Bronchial epithelial cell (primary cell): ENCODE measurements at places on chromosomes 16 and 17. TPM values are rescaled to one million over a fixed set of nuclear protein-coding genes. Genes with fewer than 3 reads are reported as not detected.

RAB34 gene
- 42.5 and 68.7 TPM in 2 replicates for total RNA-seq

DNA sequence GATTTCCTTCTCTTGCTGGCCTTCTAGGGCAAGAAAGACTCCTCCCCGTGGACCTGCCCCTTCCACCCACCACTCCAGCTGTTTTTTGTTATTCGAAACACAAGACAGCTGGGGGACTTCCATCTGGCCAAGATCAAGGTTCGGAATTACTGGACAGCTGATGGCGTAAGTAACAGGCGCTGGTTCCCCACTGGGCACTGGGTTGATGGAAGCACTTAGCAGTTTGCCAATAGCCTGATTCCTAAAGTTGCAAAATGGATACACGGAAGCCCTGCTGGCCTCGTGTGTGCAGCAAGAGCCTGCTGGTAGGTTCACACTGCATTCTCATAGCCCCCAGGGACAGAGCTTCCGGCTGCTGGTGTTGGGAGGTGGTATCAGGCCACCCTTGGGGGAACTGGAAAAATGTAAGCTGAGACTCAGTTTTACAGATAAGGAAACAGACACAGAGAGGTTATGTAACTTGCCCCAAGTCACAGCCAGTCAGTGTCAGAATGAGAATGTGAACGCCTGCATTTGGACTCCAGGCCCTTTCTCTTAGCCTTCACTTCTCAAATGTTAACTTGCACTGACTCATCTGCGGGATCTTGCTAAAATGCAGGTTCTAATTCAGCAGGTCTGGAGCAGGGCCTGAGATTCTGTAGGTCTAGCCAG lies 171.7 kb downstream of the KATNIP start:
- no peak for DNase-seq

DNA sequence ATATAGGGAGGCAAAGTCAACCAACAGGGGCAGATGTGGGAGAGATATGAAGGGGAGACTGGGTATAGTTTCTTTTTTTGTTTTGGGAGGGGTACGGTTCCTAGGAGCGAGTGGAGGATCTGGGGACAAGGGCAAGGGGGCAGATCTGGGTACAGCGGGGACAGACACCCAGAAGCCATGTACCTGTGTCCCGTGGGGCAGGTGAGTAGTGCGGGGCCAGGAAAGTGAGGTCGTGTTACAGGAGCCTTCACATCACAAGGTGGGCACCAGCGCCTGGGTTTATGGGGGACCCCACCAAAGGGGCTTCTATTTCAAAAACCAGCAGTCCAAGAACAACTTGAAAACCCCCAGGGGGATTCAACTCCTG lies 11.5 kb downstream of the LITAF start:
- DNase-seq: no peak

DNA sequence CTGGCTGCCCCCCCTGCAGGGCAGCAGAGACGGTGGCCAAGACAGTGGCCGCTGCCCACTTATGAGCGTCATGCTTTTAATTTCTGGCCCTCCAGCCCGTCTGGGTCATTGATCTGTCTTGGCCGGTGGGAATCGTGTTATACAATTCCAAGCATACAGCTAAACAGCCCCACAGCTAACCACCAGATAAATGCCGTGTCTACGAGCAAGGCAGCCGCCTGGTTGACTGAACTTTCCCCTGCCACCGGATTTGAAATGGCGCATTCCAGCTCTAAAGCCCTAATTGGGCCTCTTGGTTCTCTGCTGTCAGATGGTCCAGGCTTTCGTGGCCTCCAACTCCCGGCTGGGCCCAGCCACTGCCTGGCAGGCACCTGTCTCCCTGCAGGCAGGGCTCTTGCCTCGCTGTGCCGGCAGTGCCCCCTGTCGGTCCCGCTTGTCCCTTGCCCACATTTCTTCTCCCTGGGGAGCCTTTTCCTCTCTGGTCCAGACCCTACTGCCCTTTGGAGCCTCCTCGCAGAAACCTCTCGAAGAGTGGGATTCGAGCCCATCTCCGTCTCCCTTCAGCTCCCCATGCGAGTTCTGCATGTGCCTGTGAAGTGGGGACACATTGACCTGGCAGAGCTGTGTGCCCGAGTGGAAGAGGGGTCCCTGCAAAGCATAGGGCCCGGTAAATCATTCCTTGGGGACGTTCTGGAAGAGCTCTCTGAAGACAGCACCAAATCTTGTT lies 1.8 kb upstream of the RBFOX3 start:
- peak; percentile 1 for DNase-seq

HASPIN gene
- total RNA-seq: 0.53 and 0.64 TPM in 2 replicates

- peak; percentile 73 for DNase-seq
These were observed 683 bp upstream of the PSMB3 start for GRCh38 chr17:38751808-38752307.

- no peak for DNase-seq
These were observed 1.6 kb upstream of the SEZ6 start for GRCh38 chr17:29007456-29007855.

DNA sequence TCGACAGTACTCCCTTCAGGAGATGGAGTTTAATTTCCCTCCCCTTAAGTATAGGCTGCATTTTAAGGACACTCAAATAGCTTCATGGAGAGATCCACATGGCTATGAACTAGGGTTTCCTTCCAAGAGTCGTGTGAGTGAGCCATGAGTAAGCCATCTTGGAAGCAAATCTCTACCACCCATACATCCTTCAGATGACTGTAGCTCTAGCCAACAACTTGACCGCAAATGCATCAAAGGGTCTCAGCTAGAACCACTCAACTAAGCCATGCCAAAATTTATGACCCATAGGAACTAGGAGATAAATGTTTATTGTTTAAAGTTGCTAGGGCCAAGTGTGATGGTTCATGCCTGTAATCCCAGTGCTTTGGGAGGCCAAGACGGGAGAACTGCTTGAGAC lies 43.4 kb downstream of the METTL16 start:
- no peak for DNase-seq

GRCh38 chr16:48165961-48166578 lies 10.3 kb upstream of the ABCC12 start:
- peak; percentile 34 for DNase-seq

DNA sequence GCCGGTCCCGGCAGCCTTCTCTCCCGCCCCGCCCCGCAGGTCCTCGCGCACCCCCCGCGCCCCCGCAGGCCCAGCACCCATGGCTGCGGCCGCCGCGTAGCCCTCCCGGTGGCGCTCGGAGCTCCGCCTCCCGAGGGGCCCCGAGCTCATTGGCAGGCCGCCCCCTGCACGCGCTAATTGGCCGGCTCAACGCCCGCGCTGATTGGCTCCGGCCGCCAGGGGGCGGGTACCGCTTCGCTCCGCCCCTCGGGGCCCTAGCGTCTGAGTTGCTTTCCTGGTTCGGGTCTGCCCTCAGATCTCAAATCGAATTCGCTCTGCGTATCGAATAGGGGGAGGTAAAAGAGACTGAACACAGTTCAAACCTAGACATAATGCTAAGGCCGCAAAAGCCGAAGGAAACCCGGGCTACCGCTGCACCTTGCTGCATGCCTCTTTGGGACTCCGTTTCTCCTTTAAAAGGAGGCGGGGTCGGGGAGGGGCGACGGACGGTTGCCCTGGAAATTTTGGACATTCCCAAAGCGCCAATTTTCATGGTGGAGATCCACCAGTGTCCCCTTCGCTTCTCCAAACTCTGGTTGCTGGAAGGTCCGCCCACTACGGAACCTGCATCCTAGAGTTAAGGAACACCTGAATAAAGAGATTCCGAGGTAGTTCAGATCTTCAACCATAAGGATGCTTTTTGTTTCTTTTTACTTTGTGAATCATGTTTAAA lies at the start of gene DEXI:
Gene DEXI (minus strand): TSS at position 117 of the 712 bp plus-strand sequence. CDS start 463 bp downstream, outside the sequence.
- DNase-seq: peak; percentile 73

GRCh38 chr16:74297145-74297665 lies 591 bp downstream of the PSMD7 start:
- no peak for DNase-seq

DNA sequence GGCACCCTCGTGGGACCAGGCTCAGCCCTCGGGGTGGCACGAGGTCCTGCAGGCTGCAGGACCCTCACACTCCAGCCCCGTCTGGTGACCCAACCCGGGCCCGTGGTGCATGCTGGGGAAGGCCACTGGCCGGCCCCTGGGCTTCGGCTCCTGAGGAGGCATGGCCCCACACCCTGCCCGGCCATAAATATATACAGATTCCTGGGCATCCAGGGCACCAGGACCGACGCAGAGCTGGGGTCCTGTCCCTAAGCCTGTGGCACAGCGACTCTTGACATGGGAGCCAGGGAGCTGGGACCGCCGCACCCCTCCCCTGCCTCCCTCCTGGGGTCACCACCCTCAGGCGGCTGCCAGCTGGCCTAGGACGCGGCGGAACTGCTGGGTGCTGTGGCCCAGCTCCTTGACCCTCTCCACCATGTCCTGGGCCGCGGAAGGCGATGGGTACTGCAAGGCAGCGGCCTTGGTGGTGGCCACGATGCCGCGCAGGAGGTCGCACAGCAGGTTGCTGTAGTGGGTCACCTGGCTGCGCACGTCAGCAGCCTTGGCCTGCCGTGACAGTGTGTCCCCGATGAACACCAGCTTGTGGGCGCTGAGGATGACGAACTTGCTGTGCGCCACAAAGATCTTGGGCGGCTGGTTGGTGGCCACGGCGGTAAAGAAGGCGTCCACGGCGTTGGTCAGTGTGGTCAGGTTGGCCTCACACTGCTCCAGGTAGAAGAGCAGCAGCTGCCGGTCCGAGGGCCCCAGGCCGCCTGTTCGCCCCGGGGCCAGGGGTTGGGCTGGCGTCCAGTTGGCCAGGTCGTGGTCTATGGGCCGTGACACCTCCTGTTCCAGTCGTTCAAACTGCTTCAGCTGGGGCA lies 10.6 kb downstream of the CTRB1 start:
- no peak for DNase-seq

DNA sequence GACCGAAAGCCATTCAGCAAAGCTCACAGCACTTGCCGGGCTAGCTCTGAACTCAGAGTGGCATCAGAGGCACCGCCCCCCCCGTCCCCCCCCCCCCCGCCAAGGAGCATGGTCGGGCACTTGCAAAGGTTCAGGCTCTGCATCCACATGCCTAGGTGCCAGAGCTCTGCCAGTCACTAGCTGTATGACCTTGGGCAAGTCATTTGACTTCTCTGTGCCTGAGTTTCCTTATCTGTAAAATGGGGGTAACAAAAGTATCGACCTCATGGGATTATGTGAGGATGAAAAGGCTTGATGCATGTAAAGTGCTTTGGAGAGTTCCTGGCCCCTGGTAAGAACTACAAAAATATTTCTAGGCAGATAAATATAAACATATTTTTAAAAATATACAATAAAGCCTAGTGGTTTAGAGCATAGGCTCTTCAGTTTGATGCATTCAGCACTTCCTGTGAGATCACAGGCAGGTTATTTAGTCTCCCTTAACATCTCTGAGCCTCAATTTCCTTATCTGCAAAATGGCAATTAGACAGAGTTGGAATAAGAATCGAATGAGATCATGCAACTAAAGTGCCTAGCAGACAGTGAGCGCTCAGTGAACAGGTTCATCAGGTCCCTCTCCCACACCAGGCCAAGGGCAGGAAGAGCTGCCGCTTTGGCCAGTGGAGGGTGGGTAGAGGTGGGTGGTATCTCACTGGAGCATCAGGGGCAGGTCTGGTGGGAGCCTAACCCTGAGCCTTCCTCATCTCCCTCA lies 117.2 kb downstream of the CYLD start:
- DNase-seq: no peak

GRCh38 chr17:64653325-64653984 lies 8.7 kb downstream of the SMURF2 start:
- DNase-seq: peak; percentile 62

DNA sequence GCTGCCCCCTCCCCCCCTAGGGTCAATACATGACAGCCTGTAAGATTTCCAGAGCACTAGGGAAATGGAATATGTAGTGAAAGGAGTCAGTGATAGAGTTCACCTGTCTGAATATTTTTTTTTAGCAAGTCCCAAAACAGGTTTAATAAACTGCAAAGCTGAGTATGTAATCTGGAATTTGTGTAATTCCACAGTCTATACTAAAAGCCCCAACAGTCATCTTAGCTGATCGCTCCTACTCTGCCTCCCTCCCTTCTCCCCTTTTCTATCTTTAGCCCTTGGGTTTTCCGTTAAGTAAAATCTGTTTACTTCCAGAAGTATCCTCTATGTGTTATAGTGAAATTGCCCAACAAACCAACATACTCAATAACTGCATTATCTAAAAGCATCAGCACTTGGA lies 3.5 kb downstream of the CDH13 start:
- peak; percentile 53 for DNase-seq

GRCh38 chr17:28661635-28662526 lies at the start of the genes SDF2 and SUPT6H:
Gene SDF2 (minus strand): TSS chr17:28661906. CDS start chr17:28661876, 30 bp downstream.
Gene SUPT6H (plus strand): TSS chr17:28662205. CDS start chr17:28673402, 11,197 bp downstream.
- peak; percentile 67 for DNase-seq

DNA sequence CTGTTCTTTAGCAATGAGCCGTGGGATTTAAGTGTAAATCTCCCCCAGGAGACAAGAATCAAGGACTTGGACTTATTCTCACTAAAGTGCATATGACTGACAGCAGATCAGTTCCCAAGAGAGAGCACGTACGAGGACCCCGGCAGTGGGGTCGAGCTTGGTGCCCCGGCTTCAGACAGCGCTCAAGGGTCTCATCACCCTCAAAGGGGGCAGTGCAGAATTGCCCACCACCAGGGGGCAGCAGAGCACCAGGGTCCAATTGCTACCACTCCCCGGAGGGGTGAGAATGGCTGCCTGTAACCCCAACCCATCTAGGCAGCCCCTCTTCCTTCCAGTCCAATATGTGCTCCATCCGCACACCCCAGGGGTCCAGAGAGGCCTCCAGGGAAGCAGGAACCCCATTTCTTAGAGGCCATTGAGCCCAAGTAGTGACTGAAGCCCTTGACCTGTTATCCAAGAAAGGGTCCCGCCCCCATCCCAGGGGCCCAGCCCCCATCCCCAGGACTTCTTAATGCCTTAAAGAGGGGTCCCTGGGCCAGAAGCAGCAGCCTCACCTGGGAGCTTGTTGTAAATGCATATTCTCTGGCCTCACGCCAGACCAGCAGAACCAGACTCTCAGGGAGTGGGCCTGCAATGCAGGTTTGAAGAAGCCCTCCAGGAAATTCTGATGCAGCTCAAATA lies 86.1 kb downstream of the ZDHHC7 start:
- peak; percentile 12 for DNase-seq

OTOP2 gene
- under 0.01 TPM in 1 of 2 replicates, not detected in the other for total RNA-seq

PLA2G10 gene
- total RNA-seq: not detected in 2 replicates

DNA sequence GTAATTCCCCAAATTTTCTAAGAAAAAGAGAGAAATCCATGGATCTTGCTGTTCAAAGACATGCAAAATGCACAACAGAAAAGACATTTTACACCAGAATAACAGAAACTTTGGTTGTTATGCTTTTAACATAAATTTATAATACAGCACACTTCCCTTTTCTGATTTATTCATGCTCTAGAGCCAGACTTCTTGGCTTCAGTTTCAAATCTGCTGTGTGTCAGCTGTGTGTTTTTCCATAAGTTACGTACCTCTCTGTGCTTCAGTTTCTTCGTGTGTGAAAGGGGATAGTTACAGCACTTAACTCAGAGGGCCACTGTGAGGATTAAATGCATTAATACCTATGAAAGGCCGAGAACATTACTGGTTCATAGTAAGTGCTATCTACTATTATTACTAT lies 6.8 kb upstream of the CCL3L1 start:
- DNase-seq: no peak

- no peak for DNase-seq
These were observed 364 bp upstream of the CETP start for GRCh38 chr16:56961386-56961785.

GRCh38 chr16:31107465-31107867 lies 720 bp upstream of the BCKDK start:
- DNase-seq: no peak

GRB2 gene
- total RNA-seq: 102 and 103 TPM in 2 replicates

GRCh38 chr17:49344914-49345313 lies 17.1 kb downstream of the ZNF652 start:
- DNase-seq: no peak
